Effector CD8-positive, alpha-beta T cell (primary cell): ENCODE measurements at places on chromosomes 5 and 9.

GRCh38 chr5:133797167-133797566 is 171.3 kb downstream of the C5orf15 start:
- DNase-seq: no peak

GRCh38 chr9:84667571-84668195 is 1.8 kb upstream of the NTRK2 start:
- no peak for DNase-seq

GRCh38 chr5:59620535-59621212 is 272.9 kb downstream of the PDE4D start:
- DNase-seq: no peak

GRCh38 chr9:124271660-124272059 is 13.9 kb downstream of the NEK6 start:
- DNase-seq: no peak

GRCh38 chr5:131005963-131006684 is 158.9 kb downstream of the HINT1 start:
- no peak for DNase-seq

DNA sequence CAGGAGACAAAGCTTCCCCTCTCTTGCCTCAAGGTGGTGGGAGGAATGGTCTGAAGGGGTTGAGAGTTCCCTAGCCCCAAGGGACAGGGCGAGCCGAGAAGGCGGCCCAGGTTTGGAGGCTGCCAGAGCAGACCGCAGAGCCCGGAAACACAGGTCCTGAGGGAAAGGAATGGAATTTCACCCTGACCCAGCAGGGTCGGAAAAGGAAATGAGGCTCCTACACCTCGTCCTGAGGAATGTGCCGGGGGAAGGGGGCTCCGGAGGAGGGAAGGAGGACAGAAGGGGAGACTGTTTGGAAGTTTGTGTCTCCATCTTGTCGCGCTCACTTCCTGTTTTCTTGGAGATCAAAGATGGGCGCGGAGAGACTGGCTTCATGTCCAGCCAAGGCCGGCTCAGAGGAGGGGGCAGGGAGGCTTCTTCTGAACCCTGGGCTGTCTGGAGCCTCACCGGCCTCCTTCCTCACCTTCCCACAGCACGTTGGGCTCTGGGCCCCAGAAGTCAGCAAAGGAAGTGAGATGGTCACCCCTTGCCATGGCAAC is 9.6 kb downstream of the ENG start:
- no peak for DNase-seq

GRCh38 chr5:14342306-14342705 is 199.2 kb downstream of the TRIO start:
- DNase-seq: no peak

DNA sequence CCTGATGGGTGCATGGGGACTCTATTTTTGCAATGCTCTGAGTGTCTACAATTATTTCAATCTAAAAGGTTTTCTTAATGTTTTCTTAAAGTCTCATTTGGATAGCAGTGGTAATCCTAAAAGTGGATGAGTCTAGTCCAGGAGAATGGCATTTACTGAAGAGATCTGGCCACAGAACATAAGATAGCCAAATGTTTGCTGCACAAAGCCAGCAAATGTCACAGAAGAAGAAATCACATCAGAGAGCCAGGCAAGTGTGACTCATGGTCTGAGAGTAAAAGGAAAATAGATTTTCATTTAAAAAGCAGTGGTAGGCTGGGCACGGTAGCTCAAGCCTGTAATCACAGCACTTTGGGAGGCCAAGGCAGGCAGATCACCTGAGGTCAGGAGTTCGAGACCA is 352.7 kb upstream of the GRAMD2B start:
- DNase-seq: no peak

DNA sequence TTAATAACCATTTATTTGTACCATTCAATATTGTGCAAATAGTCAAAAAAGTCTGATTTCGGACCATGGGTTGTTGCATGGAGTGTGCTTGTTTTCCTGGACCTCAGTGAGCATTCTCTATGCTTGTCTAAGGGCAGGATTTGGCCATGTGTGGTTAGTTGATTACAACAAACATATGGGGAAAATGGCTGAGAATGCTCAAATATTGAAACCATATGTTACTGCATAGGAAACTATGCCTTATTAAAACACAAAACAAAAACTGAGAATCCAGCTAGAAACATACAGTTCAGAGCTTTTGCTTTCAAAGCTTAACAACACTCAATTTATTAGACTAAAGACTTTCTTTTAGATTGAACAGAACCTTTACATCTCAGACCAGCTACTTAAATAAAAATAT is 928.3 kb downstream of the NR2F1-AS1 start:
- no peak for DNase-seq

GRCh38 chr5:98556712-98557111 is 216.8 kb upstream of the RGMB start:
- DNase-seq: no peak

GRCh38 chr5:88555674-88556073 is 287.0 kb upstream of the TMEM161B start:
- DNase-seq: no peak

GRCh38 chr5:143121135-143121475 is 282.4 kb downstream of the NR3C1 start:
- DNase-seq: no peak

DNA sequence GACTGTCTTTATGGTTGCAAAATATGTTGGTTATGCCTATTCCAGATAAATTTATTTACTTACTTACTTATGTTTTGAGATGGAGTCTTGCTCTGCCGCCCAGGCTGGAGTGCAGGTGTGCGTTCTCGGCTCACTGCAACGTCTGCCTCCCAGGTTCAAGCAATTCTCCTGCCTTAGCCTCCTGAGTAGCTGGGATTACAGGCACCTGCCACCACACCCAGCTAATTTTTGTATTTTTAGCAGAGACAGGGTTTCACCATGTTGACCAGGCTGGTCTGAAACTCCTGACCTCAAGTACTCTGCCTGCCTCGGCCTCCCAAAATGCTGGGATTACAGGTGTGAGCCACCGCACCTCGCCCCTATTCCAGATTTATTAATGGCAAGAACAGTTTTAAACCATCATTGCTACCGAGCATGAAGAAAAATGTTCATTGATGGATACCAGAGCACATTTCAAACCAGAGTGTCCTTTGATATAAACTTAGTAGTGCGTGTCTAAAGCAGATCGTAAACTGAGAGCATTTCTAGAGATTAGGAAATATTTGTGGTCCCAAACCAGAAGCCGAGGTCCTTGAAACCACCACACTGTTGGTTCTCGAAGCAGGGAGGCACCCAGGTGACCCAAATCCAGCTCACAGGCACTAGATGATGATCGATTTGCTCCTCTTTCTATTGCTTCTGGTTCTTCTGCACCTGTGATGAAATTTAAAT is 85.2 kb downstream of the GRAMD2B start:
- no peak for DNase-seq

DNA sequence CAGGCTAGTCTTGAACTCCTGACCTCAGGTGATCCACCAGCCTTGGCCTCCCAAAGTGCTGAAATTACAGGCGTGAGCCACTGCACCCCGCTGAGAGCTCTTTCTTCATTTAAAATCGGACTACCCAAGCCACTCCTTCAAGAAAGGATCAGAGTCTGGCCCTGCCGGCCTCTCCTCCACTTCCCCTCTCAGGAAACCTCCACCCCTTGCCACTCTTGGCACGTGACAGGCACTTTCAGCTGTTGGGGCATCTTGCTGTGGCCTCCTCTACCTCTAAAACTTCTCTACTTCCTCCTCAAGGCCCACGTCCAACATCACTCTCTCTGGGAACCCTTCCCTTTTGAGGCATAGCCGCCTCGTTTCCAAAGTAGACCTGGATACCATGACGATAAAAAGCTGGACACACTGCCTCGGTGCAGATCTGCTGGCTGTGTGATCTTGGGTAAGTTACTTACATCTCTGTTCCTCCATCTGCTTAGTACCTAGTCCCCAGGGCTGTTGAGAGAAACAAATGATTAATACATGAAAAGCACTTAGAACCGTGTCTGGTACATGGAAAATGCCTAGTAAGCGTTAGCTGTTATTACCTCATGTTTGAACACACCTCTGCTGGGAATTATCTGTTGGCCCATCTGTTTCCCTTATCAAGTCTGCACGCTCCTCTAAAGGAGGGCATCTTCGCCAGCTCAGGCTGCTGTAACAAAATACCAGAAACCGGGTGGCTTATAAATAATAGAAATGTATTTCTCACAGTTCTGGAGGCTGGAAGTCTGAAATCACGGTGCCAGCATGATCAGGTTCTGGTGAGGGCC is 55.3 kb downstream of the SMIM23 start:
- DNase-seq: no peak

GRCh38 chr9:78595200-78595945 is 298.4 kb downstream of the PSAT1 start:
- no peak for DNase-seq

- no peak for DNase-seq
These were observed 24.4 kb upstream of the RGMB start for GRCh38 chr5:98749046-98749445.

DNA sequence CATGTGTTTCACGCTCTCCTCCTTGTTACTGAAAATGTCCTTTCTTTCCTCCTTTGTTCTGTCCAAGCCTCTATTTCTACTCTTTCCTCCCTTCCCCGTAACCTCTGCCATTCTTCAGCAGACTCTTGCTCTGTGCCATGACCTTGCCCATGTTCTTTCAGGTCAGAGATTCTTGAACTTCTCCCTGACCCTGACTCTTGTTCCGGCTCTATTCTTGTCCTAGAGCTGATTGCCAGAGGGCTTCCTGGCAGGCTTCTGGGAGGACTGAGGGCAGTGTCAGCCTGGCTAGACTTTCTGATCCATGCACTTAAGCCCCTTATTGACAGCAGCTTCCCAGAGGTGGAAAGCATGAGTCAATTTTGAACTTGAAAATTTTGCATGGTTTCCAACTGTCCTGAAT is 174.2 kb downstream of the TMEM161B start:
- DNase-seq: no peak

- DNase-seq: no peak
These were observed 11.7 kb downstream of the CAVIN4 start for GRCh38 chr9:100589582-100589981.

- DNase-seq: no peak
These were observed 27.2 kb downstream of the FBXW2 start for GRCh38 chr9:120765910-120766425.

- no peak for DNase-seq
These were observed 22.0 kb upstream of the PIK3R1 start for GRCh38 chr5:68193481-68194036.

GRCh38 chr5:142106061-142106460 is 2.5 kb upstream of the NDFIP1 start:
- no peak for DNase-seq

GRCh38 chr5:68729678-68730077 is 364.1 kb upstream of the SLC30A5 start:
- no peak for DNase-seq

- DNase-seq: no peak
These were observed 128.7 kb downstream of the NIPBL start for GRCh38 chr5:37005252-37005651.

GRCh38 chr9:128164307-128164885 is 4.3 kb downstream of the BBLN start:
- no peak for DNase-seq

DNA sequence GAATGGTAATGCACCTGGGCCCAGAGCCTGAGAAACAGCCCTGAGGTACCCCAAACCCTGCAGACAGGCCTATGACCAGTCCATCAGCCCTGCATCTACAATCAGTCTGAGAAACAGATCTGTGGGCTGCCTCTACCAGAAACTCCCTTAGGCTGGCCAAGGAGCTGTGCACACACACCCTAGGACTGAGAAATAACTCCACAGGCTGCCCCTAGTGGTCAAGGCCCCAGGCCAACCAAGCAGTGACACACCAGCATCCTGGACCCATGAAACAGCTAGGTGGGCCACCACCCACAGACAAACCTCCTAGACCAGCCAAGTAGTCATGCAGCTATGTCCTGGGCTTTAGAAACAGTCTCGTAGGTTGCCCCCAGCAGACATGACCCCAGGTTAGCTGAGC is 253.6 kb upstream of the VLDLR start:
- no peak for DNase-seq

- no peak for DNase-seq
These were observed 123.7 kb downstream of the SNCAIP start for GRCh38 chr5:122435761-122436160.

DNA sequence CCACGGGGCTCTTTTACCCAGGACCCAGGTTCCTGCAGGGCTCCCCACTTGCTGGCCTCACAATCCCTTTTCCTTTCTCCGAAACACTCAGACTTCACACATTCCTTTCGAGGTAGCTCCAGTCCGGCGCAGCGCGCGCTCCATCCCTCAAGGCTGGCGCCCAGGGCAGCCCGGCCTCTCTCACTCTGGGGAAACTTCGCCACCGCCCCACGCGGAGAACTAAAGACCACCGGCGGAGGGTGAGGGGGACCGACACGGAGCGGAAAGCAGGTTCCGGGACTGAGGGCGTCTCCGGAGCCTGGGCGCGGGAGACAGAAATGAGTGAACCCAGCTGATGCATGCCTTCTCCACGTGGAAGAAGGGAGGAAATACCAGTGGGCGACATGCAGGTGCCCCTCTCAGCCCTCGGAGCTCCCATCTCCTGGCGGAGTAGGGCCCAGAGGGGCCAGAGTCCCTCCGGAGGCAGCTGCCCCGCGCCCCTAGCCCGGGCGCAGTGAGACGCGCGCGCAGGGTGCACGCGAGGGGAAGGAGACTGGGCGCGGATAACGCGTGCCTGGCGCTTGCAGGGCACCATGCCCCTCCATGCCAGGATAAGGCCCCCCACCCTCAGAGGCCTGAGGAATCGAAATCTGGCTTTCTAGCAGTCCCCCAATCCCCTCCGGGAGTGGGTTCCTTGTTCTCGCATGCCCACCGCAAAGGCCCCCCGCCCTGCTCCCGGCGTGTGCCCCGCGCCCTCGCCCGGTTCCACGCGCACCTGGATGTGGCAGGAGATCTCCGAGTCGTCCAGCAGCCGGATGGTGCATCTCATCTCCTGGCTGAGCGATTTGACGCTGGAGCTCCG is 650 bp downstream of the FRMD3 start:
- no peak for DNase-seq

DNA sequence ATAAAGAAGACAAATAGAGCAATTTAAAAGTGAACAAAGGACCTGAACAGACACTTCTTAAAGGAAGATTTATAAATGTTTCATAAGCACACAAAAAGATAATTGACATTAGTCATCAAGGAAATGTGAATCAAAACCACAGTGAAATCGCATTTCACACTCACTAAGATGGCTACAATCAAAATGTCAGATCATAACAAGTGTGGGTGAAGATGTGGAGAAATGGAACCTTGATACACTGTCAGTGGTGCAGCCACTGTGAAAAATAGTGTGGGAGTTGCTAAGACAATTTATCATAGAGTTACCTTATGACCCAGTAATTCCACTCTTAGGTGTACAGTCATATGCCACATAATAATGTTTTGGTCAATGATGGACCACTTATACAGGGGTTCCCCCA is 54.5 kb upstream of the HTR4 start:
- no peak for DNase-seq

- no peak for DNase-seq
These were observed 24.1 kb downstream of the SARDH start for GRCh38 chr9:133713960-133714495.
